Inflammatory macrophage treated with lipopolysaccharide for 1 hour (primary cell): ENCODE measurements at places on chromosomes 6 and 20.

DNA sequence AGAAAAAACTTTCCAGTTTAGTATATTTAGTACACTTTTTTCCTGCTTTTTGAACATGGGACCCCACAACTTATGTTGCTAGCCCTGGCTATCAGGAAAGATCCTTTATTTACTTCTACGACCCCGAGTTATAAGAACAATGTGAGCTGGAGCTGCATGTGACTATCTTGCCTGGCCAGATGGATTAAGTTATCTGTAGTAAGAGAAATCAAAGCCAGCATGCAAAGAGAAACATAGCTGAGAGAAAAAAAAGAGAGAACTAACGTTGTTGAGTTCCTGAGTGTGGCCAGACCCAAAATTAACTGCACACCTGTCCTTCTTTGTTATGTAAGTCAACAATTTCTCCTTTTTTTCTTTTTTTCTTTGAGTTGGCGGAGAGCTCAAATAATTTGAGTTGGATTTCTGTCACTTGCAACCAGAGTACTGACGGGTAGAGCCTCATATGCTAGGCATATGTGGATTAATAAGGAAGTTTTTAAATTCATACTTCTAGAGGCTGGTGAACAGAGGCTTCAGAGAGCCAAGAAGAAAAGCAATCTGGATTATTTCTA lies 219.5 kb downstream of the HACE1 start:
- DNase-seq = no peak

DNA sequence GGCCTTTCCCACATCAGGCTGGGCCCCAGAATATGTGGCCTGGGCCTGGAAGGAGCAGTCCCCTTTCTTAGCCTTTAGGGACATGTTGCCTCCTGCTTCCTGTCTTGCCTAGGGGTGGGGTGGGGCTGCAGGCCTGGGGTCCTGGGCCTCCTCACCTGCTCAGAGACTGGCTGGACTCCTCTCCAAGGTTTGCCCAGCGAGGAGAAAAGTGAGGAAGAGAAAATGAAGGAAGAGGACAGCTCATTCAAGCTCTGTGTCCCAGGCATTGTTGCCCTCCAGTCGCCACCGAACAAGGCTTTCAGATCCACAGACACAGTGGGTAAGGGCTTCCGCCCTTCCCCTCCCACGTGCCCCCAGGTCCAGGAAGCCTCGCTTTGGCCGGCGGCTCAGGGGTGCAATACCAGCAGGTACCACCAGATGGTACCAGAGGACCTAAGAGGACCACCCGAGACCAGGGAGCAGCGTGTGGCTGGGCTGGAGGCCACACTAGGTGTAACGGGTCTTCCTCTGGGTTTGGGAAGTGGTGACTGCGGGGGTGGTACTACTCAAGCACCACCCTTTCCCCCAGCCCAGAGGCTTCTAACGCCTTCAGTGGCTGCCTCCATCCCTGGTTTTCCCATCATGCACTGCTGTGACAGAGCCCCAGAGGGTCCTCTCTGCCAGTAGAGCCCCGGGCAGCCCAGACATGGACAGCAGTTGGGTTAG lies 5.5 kb upstream of the BAK1 start:
- DNase-seq = peak; percentile 53

- DNase-seq = no peak
Observed at GRCh38 chr6:94144807-94145206, 725.4 kb upstream of the EPHA7 start.

- DNase-seq = peak; percentile 29
Observed at GRCh38 chr20:33689973-33690372, 3.8 kb upstream of the E2F1 start.

- no peak for DNase-seq
Observed at GRCh38 chr20:49482173-49482572, 295 bp downstream of the KCNB1 start.

GRCh38 chr20:63701329-63702035 lies 5.0 kb downstream of the TNFRSF6B start:
- DNase-seq = no peak

DNA sequence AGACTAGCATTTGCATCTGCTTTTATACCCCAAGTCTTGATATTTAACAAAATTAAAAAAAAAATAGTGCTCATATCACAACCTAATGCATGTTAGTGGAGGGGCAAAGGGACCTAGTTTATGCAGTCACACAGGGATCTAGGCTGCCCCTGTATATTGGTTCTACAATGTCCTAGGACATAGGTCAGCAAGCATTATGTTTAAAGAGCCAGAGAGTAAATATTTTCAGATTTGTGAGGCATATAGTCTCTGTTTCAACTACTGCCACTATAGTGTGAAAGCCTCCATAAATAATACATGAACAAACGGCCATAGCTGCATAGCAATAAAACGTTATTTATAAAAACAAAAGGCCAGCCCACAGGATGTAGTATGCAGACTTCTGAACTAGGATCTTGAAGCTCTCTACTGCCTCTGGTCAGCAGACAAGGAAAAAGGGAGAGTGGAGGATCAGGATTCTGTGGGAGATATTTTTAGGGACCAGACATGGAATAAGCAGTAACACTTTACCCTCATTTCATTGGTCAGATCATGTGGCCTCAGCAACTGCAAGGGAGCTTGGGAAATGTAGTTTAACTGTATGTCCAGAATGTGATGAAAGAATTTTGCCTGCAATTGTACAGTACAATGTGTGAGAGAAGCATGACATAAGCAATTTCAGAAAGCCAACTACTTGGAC lies 414.2 kb upstream of the SPTLC3 start:
- DNase-seq = no peak

- DNase-seq = peak; percentile 85
Observed at GRCh38 chr6:139290787-139291311, 949 bp downstream of the TXLNB start.

DNA sequence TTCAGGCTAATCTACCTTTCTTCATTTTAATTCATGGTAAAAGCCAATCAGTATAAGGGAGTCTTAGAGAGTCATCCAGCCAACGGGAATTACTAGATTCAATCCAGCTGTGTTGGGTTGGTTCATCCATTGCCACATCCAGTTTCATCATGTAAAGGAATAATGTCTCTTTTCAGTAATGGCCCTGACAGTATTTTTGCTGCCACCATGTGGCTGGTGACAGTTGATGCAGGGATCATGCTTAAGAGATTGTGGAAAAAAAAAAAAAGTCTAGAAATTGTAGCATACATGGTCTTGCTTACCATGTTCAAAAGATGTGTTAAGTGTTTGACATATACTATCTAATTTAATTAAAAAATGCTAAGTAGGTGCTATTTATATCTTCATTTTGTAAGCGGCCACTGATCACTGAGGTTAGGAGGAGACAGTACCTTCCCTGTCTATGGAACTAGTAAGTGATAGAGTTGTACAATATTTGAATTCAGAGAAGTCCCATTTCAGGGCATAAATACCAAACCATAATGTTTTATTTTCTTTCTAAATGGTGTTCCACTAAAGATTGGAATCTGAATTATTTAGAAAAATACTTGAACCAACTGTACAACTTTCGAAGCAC lies 135.9 kb downstream of the KHDRBS2 start:
- peak; percentile 51 for DNase-seq

GRCh38 chr6:86255973-86256372 lies 613.3 kb upstream of the SYNCRIP start:
- no peak for DNase-seq

- DNase-seq = no peak
Observed at GRCh38 chr20:2385496-2385895, 4.8 kb downstream of the TGM6 start.

- DNase-seq = peak; percentile 51
Observed at GRCh38 chr6:21193790-21194475, 399.6 kb upstream of the SOX4 start.

DNA sequence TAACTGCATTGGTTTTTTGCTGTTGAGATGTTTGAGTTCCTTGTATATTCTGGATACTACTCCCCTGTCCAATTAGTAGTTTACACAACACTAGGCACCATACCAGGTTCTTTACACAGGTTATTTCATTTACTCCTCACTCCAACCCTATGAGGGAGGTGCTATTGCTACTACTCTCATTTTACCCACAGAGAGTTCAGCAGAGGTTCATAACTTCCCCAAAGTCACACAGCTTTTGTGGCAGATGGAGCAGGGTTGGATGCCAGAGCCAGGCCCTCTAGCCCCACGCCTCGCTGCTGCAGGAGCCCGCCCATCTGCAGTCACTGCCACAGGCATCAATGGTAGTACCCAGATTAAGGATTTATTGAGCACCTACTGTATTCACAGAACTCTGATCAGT lies 61.7 kb upstream of the MAP3K4 start:
- DNase-seq = no peak

GRCh38 chr20:50346374-50347283 lies 156.0 kb downstream of the CEBPB start:
- DNase-seq = peak; percentile 38

GRCh38 chr6:79307321-79308036 lies 73.0 kb upstream of the HMGN3 start:
- no peak for DNase-seq

DNA sequence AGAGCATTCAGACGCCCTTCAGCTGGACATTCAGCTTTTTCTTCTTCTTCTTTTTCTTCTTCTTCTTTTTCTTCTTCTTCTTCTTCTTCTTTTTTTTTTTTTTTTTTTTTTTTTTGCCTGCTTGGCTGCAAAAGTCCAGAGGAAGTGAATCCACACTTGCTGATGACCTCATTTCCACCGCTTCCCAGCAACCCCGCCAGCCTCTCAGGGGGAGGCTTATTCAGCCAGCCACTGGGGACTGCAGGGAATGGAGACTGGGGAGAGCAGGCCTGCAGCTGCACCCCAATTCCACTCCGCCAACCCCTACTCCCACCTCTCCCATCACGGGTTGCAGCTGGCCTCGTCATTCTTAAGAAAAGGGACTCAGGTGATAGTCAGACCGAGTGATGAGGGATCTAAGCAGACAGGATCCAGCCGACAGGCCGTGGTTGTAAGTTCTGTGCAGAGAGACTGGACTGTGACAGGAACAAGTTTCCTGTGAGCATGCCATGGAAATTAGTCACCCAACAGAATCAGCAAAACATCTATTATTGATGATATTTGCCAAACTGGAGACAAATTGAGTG lies 59.0 kb upstream of the QKI start:
- DNase-seq = peak; percentile 87

DNA sequence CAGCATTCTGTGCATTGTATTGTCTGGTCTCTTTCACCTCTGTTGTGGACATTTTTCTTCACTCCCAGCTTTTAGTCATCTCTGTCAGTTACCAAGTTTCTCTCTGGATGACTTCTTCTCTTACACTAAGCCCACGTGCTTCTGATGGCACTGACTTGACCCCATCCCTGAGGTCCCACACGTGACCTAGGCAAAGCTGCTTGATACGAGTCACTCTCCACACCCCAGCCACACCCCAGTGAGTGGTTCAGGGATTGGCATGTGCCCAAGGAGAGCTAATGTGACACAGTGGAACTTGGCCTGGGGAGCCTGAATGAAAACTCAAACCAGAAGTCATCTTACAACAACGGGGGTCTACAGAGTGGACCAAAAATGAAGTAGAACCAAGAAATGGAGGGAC lies 32.2 kb downstream of the HTR1E start:
- DNase-seq = no peak

GRCh38 chr6:20927130-20927860 lies 393.0 kb downstream of the CDKAL1 start:
- no peak for DNase-seq

- DNase-seq = no peak
Observed at GRCh38 chr20:38117635-38118034, 47.4 kb downstream of the TGM2 start.

GRCh38 chr6:72389698-72390097 lies 232.2 kb upstream of the KCNQ5 start:
- DNase-seq = no peak

GRCh38 chr6:3869632-3870527 lies 20.7 kb downstream of the FAM50B start:
- DNase-seq = no peak

DNA sequence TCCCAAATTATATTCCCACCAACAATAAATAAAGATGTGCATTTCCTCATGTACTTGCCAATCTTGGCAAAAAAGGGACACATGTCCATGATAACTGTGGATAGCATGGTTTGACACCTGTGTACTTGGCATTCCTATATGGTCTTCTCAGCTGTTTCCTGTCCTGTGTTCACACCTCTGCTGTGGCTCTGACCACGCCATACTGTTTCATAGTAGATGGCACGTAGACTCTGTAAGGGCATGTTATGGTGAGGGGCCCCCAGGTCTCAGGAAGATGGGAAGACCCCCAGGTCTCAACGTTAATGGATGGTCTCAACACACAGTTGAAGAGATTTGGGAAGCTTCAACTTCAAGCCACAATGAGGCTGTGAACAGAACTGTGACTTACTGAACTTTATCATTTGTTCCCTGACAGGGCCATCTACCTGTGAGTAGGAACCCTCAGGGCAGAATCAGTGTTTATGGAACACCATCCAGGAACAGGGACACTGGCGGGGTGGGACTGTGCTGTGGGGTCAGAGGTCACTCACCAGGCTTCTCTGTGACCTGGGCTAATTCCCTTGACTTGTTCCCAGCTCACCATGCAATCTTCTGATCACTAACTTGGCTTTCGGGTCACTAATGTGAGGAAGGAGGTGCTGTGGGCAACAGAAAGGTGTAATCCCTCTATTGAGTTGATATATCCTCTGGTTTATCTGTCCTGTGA lies 11.8 kb downstream of the ZBTB24 start:
- no peak for DNase-seq

DNA sequence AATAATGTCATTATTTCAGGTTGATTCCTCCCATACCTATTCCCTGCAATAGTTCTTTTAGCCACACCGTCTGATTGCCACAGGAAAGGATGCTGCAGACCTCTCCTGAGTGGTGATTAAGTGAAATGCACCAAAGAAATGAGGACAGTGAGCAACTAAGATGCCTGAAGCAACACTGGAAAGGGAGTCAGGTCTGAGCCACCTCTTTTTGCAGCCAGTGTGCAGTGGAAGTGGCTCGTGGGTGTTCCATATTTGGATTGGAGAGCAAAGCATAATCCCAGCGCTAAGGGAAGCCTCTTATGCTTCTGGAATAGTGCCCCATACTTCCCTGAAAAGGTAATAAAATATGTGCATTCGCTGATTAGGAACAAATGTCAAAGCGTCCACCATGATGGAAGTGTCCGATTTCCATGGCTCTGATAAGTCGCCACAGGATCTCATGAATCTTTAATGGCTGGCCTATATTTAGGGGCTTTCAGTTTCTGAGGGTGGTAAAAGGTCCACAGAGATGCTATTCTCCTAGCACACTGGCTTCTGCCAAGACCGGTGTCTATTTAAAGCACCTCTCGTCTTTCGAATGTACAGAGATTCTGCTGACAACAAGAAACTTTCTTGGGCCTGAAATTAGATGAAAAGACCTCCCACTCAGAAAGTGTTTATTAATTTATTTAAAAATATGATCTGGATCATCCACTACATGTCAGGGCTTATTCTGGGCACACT lies 253.9 kb downstream of the SLC24A3 start:
- DNase-seq = no peak

DNA sequence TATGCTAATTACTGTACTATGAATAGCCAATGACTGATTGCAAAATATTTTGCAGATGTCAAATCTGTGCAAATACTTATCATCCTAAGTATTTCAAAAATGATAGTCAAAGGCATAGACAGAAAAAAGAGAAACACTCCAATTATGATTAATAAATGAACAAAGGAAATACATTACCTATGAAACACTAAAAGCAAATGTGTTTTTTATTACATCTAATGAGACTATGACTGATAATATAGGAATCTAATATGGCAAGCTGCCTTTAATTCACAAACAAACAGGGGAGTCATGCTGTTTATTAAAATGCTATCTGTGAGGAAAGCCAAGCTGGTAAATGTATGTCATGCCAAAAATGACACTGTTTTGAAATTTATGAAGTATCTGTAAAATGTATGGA lies 713.2 kb upstream of the NRSN1 start:
- DNase-seq = no peak

- peak; percentile 20 for DNase-seq
Observed at GRCh38 chr6:117607511-117607910, 5.2 kb upstream of the GOPC start.

- DNase-seq = no peak
Observed at GRCh38 chr6:30163090-30163917, at the start of gene TRIM15. Gene TRIM15 (plus strand): TSS chr6:30163546. CDS start chr6:30163685, 139 bp downstream.
